Activated CD8-positive, alpha-beta memory T cell treated with anti-CD3 and anti-CD28 coated beads, Interleukin-2, amount 10 ng/mL, durations not matched to agents 7 days and 5 days (primary cell): ENCODE measurements at places on chromosomes 7 and 10. TPM values are rescaled to one million over a fixed set of nuclear protein-coding genes. Genes with fewer than 3 reads are reported as not detected.
A peak's percentile ranks its signal among the peaks of the same experiment; 100 is the strongest.

DNA sequence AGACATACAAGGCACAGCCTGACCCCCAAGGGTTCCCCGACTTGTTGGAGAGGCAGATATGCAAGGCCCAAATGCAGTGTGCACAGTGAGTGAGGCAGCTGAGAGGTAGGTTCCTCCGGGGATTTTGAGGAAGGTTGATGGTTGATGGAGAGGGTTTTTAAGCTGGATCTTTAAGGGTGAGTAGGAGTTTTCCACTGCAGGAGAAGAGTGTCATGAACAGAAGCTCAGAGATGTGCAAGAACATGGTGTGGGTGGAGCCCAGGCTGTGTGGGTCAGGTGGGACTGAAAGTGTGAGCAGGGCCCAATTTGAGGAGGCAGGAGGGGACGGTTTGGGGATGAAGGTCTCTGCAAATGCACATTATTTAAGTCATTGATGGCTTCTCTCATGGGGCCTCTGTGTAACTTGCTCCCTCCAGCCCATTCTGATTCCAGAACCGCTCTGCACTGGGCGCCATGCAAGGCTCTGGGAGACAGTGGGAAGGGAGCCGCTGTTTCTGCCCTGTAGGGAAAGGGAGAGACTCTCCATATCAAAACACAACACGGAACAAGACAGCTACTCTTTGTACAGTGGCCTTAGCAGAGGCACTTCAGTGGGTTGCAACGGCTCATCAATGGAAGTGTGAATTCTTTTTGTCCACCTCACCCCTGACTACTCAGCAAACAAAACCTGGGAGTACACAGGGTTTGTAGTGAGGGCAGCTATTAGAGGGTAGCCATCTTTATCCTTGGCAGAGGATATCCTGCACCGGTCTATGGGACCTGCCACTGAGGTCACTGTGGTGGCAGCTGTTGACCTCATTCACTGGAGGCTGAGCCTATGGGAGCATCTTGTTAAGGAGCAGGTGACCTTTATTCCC, 29.7 kb downstream of the RAMP3 start:
- no peak overlapping the region for H3K4me3 ChIP-seq
- no peaks in the 10 kb centered on the region for H3K36me3 ChIP-seq
- peaks cover 10% of the 10 kb centered on the region for H3K27me3 ChIP-seq
- peak; percentile 37 for DNase-seq

GRCh38 chr7:42947521-42947920, 15.3 kb downstream of the MRPL32 start:
- H3K27ac ChIP-seq = no peak overlapping the region
- H3K27me3 ChIP-seq = no peaks in the 10 kb centered on the region
- no peak overlapping the region for H3K4me3 ChIP-seq
- no peaks in the 10 kb centered on the region for H3K36me3 ChIP-seq
- no peak for DNase-seq

- H3K27me3 ChIP-seq = peaks cover 15% of the 10 kb centered on the region
- no peak for DNase-seq
- H3K27ac ChIP-seq = peak overlapping the region; percentile 58
- peak overlapping the region; percentile 68 for H3K4me3 ChIP-seq
- peaks cover 25% of the 10 kb centered on the region for H3K36me3 ChIP-seq
- peaks cover 29% of the 10 kb centered on the region for H3K4me1 ChIP-seq
Measured at GRCh38 chr10:92238586-92239098, 52.2 kb downstream of the CPEB3 start.

DNA sequence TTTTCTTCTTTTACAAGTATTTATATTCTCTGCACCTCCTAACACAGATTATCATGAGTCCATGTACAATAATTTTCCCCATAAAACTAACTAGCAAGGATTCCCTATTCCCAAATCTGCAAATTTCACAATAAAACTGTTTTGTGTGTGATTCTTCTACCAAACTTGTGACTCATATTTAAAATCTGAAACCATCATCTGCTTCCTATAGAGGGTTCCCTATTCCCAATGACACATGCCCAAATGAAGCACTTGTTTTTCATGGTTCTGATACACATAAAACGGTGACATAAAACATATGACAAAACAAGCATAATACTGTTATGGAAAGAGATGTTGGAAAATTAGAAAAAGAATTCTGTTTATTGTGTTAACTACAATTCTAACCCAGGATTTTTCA, 657.6 kb downstream of the PARD3 start:
- DNase-seq = no peak
- H3K4me3 ChIP-seq = no peak overlapping the region
- no peaks in the 10 kb centered on the region for H3K4me1 ChIP-seq
- no peak overlapping the region for H3K27ac ChIP-seq
- H3K36me3 ChIP-seq = no peaks in the 10 kb centered on the region
- H3K27me3 ChIP-seq = no peaks in the 10 kb centered on the region

GRCh38 chr7:121275204-121275603, 53.6 kb upstream of the WNT16 start:
- no peak overlapping the region for H3K4me3 ChIP-seq
- H3K27me3 ChIP-seq = peaks cover 66% of the 10 kb centered on the region
- peaks cover 13% of the 10 kb centered on the region for H3K4me1 ChIP-seq
- peaks cover 1% of the 10 kb centered on the region for H3K36me3 ChIP-seq
- no peak overlapping the region for H3K27ac ChIP-seq

GRCh38 chr10:43138021-43138756, at the start of gene CSGALNACT2:
Gene CSGALNACT2, plus strand, starts transcription at chr10:43138445. Its CDS starts 16,705 bp downstream, at chr10:43155150.
- peak within 1 kb of the TSS; percentile 97 for H3K4me3 ChIP-seq
- no peaks in the 10 kb centered on the region for H3K27me3 ChIP-seq
- H3K4me1 ChIP-seq = peaks cover 73% of the 10 kb centered on the region
- H3K36me3 ChIP-seq = peaks cover 38% of the 10 kb centered on the region
- H3K27ac ChIP-seq = peak within 1 kb of the TSS; percentile 100

- peaks cover 26% of the 10 kb centered on the region for H3K27me3 ChIP-seq
- peaks cover 4% of the 10 kb centered on the region for H3K4me1 ChIP-seq
- no peak overlapping the region for H3K27ac ChIP-seq
Measured at GRCh38 chr10:10871352-10871751, 146.3 kb upstream of the CELF2 start.

- no peak overlapping the region for H3K27ac ChIP-seq
- no peaks in the 10 kb centered on the region for H3K4me1 ChIP-seq
- no peaks in the 10 kb centered on the region for H3K27me3 ChIP-seq
- no peaks in the 10 kb centered on the region for H3K36me3 ChIP-seq
- no peak for DNase-seq
- no peak overlapping the region for H3K4me3 ChIP-seq
Measured at GRCh38 chr7:90752051-90752450, 155.9 kb downstream of the CDK14 start.

DNA sequence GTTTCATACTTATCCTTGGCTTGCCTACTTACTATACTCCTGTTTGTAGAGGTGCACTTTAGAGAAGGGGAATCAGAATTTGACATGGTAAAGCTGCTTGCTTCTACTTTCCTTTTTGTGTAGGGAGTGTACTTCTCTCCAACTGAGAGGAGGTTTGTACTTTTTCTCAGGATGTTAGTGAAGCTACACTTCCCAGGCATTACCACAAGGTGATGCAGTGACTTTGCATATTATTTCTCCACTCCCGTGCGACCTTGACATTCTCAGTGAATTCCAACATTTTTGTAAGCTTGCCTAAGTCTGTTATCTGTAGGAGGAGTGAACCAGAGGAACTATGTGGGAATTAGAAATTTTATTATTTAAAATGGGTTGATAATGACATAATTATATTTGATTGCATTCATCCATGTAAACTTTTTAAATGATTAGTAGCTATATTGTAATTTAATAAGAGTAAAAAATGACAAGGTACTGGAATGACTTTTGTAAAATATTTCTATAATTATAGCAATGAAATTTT, 5.2 kb downstream of the TAX1BP1 start:
- no peaks in the 10 kb centered on the region for H3K27me3 ChIP-seq
- peaks cover 45% of the 10 kb centered on the region for H3K4me1 ChIP-seq
- H3K36me3 ChIP-seq = peaks cover 25% of the 10 kb centered on the region
- no peak overlapping the region for H3K4me3 ChIP-seq
- no peak for DNase-seq

DNA sequence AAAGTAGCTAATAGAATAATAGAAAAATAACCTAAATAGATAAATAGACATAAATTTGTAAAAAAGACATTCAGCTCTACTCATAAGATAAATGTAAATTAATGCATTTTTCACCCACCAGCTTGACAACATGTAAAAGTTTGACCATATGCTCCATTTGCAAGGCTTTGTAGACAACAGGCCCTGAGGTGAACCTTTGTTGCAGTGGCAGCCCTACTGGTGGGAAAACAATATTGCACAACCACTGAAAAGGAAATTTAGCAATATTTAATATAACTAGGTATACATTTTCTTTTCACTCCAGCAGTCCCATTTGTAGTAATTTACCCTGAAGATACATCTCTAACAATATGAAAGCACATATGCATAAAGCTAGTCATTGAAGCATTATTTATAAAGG, 39.0 kb upstream of the ADRA2A start:
- H3K4me3 ChIP-seq = no peak overlapping the region
- no peak overlapping the region for H3K27ac ChIP-seq
- H3K4me1 ChIP-seq = no peaks in the 10 kb centered on the region
- peaks cover 10% of the 10 kb centered on the region for H3K36me3 ChIP-seq
- DNase-seq = no peak

The TMEM209 gene
- 44.5 TPM for total RNA-seq

- no peak overlapping the region for H3K27ac ChIP-seq
- no peaks in the 10 kb centered on the region for H3K27me3 ChIP-seq
- no peak for DNase-seq
- peaks cover 19% of the 10 kb centered on the region for H3K4me1 ChIP-seq
- peaks cover 45% of the 10 kb centered on the region for H3K36me3 ChIP-seq
Measured at GRCh38 chr7:104967088-104967487, 46.9 kb upstream of the KMT2E start.

DNA sequence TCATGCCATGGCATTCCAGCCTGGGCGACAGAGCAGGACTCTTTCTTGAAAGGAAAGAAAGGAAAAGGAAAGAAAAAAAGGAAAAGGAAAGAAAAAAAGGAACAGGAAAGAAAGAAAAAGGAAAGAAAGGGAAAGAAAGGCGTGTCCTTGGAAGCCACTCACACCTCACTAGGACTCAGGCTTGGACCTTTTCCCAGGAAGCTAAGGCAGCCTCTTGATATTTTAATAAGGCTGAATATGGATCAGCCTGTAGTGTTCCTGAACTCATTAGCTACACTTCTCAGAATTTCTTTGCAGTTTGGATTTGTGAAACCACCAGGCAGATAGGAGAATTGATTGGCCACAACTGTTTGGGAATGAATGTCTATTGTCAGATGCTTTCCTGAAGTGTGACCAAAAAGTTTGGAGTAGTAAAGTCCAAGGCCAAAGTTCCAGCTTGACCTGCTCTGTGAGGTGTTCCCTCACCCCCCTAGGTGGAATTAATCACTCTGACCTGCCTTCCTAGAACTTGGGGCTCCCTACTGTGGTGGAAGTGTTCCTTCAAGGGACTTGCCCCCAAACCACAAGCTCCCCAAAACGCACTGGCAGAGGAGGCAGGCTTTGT, 7.1 kb upstream of the MALSU1 start:
- no peaks in the 10 kb centered on the region for H3K27me3 ChIP-seq
- H3K27ac ChIP-seq = no peak overlapping the region
- no peaks in the 10 kb centered on the region for H3K36me3 ChIP-seq
- peaks cover 9% of the 10 kb centered on the region for H3K4me1 ChIP-seq

- H3K4me1 ChIP-seq = peaks cover 7% of the 10 kb centered on the region
- no peak overlapping the region for H3K27ac ChIP-seq
- no peaks in the 10 kb centered on the region for H3K36me3 ChIP-seq
- no peak overlapping the region for H3K4me3 ChIP-seq
Measured at GRCh38 chr10:126465771-126466170, 77.5 kb upstream of the ADAM12 start.

- H3K4me1 ChIP-seq = no peaks in the 10 kb centered on the region
- H3K27ac ChIP-seq = no peak overlapping the region
- DNase-seq = no peak
Measured at GRCh38 chr10:644076-644942, 45.2 kb downstream of the DIP2C start.
